ENCODE measurements at places on chromosomes 12 and 14.

DNA sequence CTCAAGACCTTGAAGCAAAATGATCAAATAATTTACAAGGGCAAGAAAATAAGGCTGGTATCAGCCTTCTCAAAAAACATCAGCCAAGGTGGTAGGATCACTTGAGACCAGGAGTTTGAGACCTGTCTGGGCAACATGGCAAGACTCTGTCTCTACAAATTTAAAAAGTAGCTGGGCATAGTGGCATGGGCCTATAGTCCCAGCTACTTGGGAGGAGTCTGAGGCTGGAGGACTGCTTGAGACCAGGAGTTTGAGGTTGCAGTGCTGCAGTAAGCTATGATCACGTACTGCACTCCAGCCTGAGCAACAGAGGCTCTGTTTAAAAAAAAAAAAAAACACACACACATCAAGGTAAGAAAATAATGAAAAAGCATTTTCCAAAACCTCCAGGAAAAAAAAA lies 22.1 kb downstream of the SEC23A start:
- DNase-seq, result no peak

DNA sequence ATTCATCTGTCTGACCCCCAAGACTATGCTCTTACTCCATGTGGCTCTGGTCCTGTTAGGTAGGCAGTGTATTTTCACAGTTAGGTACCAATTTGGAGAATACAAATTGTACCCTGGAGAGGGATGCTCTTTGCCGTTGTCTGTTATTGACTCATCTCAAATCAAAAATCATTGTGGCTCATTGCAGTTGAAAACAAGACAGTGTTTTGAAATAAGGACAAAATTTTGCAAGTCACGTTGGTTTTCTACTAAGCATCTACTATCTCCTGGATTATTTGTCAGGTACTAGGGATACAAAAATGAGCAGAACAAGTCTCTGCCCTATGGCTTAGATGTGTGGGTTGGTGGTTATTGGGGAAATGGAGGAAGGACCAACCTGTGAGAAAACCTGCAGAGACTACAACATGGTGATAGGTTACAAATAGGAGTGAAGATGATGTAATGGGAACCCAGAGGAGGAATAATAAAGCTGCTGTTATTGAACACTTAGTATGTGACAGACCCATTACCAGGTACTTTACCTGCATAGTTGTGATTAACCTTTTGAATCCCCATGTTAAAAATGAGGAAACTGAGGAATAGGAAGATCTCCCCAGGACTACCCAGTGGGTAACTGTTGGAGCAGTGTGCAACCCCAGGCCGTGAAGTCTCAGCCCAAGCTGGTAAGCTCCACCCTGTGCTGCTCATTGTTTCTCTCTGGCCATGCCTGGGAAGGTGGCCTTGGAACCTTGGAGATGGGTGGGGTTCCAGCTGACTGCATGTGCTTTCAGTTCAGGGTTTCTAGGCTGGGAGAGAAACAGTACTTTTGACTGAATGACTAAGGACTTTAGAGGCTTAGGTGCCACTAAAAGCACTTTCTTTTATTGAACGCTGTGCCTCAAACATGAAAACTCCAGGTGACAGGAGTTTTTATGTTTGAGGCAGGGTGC lies 72.9 kb upstream of the SRSF5 start:
- no peak for DNase-seq

DNA sequence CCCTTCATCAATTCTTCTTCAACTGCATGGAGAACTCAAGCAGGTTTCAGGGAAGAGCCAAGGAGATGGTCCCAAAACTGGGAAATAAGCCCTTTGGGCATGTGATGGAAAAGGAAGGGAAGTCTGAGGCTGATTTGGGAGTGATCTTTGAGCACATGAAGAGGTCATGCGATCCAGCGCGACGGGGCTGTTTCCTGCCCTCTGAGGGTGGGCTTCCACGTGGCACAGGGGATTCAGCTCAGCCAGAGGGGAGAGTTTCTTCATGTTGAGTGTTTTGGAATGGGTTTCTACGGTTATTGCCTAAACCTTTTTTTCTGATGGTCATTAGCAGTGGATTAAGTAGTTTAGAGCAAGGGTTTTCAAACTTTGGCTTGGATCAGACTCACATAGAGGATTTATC lies 30.2 kb downstream of the GPR68 start:
- no peak for DNase-seq

GRCh38 chr14:50065583-50065982 lies 50.8 kb downstream of the VCPKMT start:
- DNase-seq, result no peak

DNA sequence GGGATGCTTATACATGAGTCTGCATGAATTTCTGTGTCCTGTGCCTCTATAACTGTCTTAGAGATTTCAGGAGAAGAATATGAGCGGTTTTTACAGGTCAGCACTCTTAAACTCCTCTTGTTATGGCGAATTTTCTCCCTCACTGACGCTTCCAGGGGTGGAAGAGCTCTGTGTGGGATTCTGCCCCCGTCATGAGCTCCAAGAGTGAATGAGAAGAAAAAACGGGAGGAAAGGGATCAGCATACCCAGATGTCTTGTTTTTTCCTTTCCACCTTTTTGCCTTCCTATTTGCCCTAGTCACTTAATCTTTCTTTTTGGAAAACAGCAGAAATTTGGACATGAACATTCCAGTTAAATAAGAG lies 651 bp downstream of the PFKM start:
- DNase-seq, result no peak

DNA sequence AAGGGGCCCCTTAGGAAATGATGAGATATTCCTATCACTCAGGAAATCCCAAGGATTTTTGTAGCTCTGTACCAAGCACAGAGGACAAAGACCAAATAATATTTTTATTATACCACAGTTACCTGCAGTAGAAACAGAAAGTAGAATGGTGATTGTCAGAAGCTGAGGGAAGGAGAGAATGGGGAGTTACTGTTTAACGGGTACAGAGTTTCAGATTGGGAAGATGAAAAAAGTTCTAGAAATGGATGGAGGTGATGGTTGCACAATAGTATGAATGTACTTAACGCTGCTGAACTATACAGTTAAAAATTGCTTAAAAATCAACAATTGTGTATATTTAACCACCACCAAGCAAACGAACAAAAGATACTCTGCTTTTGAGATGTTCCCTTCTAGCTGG lies 24.1 kb downstream of the FLVCR2 start:
- no peak for DNase-seq

GRCh38 chr12:47979166-47979565 lies 15.8 kb downstream of the TMEM106C start:
- no peak for DNase-seq

- DNase-seq, result no peak
Observed at GRCh38 chr14:21486640-21487087, 9.7 kb downstream of the TOX4 start.

DNA sequence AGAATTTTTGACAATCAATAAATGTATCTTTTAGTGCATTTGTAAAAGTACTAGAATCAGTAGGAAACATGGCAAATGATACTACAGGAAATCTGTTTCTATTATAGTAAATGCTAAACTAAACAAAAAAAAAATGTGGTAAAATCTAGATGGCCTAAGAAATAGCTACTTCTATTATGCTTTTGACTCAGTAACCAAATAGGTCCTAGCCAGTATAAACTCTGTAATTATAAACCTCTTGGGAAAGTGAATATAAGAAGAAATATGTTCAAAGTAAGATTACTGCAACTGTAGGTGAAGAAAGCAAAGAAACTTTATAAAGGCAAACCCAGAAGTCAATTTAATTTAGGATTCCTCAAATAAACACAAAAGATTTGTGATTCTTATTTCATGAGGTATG lies 581.2 kb downstream of the LRFN5 start:
- no peak for DNase-seq

DNA sequence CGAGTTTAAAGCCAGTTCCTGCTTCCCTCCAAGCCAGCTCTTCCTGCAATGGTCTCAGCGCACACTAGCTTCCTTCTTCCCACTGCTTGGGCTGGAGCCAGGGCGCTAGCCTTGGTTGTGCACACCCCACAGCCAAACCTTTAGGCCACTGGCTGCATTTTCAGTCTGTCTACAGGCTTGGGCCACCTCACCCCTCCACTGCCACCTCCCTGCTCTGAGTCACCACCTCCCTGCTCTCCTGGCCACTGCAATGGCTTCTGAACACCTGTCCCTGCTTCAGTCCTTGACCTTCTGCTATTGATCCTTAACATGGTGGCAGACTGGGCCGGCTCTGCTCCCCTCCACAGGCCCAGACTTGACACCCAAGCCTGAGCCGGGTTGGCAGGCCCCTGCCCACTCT lies 151.1 kb downstream of the RBM19 start:
- DNase-seq, result no peak

- no peak for DNase-seq
Observed at GRCh38 chr12:76704693-76705092, 59.2 kb upstream of the ZDHHC17 start.

- no peak for DNase-seq
Observed at GRCh38 chr12:67877727-67878126, 111.5 kb upstream of the IFNG-AS1 start.

DNA sequence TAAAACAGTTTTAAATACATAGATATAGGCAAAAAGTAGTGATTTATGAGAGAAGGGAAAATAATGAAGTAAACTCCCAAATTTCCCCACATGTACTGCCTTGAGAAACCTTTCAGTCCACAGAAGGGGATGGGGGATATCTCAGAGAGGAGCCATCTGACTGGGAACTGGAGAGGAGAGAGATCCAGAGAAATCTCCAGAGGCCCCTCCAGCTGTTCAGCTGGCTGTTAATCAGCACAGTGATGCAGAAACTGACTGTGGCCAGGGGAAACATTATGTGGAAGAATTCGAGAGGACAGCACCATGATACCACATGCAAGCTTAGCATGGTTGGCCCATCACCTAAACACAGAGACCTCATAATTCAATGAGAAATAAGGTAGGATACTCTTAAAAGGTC lies 1165.9 kb upstream of the TMEM132C start:
- no peak for DNase-seq

DNA sequence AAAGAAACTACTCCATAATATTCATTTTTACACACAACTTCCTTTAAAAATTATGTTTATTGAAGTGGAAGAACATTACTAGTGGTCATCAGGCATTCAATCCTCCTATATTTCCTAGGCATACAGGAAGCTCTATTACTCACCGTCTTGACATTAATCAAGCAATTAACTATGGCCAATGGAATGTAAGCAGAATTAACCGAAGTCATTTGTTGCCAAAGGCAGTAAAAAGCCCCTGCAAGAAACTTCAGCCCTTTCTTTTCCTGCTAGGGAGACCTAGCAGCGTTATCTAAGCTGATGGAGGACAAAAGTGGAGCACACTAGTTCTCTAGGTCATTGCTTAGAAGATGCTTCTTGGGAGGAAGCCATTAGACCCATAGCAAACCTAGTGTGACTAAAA lies 399.6 kb downstream of the KCNH5 start:
- DNase-seq, result no peak

DNA sequence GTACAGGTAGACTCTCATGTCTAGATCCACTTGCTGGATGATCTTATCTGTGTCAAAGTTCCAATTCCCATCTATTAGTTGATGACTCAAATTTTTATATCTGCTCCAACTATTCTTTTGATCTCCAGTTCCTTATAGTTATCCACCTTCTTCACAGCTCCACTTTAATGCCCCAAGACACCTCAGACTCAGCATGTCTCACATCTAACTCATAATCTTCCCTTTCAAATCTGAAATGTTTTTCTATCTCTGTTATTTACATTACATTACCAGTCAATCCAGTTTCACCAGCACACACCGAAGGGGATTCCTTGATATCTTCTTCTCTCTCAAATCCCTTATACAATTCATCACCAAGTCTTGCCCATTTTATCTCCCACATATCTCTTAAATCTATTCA lies 3.7 kb upstream of the METAP2 start:
- DNase-seq, result no peak

GRCh38 chr12:126770188-126770587 lies 1496.8 kb upstream of the TMEM132C start:
- no peak for DNase-seq

- no peak for DNase-seq
Observed at GRCh38 chr12:77697126-77697525, 133.6 kb upstream of the NAV3 start.

GRCh38 chr12:54358191-54358944 lies 5.9 kb downstream of the GPR84 start:
- peak; percentile 38 for DNase-seq

- DNase-seq, result no peak
Observed at GRCh38 chr12:49545815-49546214, 7.0 kb downstream of the KCNH3 start.

DNA sequence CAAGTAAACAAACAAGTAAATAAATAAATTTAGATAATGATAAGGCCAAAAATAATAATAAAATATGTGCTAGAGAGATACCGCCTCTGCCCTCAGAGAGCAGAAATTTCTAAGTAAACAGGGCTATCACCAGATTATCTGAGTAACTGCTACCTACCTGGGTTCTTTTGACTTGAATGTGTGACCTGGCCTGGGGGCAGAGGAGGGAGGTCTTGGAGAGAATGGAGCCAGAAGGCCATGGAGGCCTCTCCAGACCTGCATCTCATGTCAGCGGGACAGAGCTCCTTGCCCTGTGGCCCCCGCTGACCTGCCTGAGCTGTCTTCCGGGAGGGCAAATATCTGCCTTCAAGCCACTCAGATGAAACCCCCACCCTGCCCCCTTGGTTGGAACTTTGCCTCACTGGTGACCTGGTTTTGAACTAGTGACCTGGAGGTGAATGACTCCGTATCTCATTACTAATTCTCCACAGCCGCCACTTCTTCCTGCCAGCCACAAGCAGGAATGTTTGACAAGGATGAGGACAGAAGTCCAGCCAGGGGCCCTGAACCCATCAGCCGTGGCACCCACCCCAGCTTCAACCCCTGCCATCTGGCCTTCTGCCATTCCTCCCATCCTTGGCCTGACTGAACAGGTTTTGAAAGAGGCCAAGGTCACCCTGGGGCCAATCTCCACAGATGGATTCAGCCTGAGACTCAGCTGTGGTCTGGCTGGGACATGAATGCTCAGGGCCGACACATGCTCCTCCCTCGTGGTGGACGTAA lies 86.8 kb upstream of the PARP11 start:
- no peak for DNase-seq

DNA sequence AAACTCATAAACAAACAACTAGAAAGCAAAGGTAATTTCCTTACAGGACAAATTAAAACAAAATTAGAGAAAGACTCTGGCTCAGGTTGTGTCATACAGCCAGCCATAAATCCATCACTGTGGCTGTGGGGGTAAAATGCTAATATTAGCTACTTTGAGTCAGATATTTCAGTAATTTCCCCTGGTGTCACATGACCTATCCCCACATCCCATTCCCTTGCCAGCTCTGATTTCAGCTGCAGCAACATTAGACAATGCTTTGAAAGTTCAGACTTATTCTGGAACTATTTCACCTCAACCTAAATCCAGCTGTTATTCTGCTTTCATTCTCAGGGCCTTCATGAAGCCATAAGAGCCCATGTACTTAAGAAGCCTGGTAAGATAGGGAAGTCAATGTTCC lies 55.3 kb downstream of the RPL10L start:
- no peak for DNase-seq
